NCI-H748 treated with DMSO at 0.1 percent for 48 hours (cell line): ENCODE measurements at places on chromosomes 7 and 10.

DNA sequence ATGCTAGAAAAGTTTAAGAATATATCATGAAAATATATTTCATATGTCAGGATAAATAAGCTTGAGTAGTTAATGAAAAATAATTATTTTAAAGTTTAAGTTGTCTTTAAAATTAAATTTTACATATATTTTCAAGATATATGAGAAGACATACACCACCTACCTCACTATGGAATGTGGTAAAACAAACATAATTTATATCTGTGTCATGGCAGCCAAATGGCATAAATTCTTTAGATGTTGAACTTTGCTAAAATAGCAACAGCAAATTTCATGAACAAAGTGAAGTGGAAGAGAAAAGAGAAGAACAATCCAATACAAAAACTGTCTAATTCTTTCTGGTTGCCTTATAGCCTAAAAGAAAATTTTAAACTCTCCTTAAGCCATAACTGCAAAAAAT lies 39.6 kb upstream of the SLC16A12 start:
- DNase-seq = no peak

- no peak for DNase-seq
Observed at GRCh38 chr7:116354546-116355423, 144.4 kb downstream of the TES start.

- no peak for DNase-seq
Observed at GRCh38 chr10:94239696-94240095, 123.0 kb downstream of the NOC3L start.

DNA sequence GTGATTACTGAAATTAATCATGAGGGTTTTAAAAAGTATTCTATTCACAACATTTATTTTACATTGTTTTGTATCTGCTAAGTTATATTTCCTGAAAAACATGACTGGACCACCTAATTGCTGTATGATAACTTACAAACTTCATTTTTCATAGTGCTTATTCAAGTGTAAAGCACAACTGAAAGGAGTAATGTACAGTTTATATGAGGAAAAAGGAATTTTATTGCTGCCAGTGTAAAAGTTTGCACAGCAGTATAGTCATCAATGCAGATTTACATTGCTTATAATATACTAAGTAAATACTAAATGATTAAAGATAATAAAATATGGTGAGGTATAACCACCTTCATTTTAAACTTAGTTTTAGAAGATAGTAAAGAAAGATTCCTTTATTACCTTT lies 4.0 kb downstream of the PTEN start:
- no peak for DNase-seq
